Mesothelial cell of epicardium (in vitro differentiated cells): ENCODE measurements at places on chromosomes 4 and X. TPM values are rescaled to one million over a fixed set of nuclear protein-coding genes. Genes with fewer than 3 reads are reported as not detected.
A peak's percentile ranks its signal among the peaks of the same experiment; 100 is the strongest.

DNA sequence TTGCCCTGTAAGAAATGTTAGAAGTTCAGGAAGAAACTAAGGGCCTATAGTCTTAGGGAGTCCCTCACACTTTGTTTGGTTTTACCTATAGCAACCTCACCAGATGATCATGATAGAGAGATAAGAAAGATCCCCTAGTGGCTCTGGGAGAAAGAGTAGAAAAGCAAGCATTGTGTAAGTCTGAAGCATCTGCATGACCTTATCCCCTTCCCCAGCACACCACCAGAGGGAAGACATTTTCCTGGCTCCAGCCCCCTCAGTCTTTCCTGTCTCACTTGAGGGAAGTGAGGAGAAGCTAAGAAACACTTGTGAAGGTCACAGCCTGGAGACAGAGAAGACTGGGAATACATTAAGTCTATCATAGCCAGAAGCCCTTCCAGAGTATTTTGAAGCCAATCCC, 154.0 kb downstream of the EVC2 start:
- peaks cover 79% of the 10 kb centered on the region for H3K36me3 ChIP-seq
- H3K27me3 ChIP-seq: no peaks in the 10 kb centered on the region
- no peak overlapping the region for H3K27ac ChIP-seq

- peak overlapping the region; percentile 90 for H3K27ac ChIP-seq
- H3K4me1 ChIP-seq: peaks cover 9% of the 10 kb centered on the region
- DNase-seq: no peak
- H3K27me3 ChIP-seq: no peaks in the 10 kb centered on the region
Observed at GRCh38 chr4:164501074-164501473, 252.9 kb upstream of the SMIM31 start.

GRCh38 chrX:22922961-22923360, 76.8 kb upstream of the DDX53 start:
- H3K27me3 ChIP-seq: no peaks in the 10 kb centered on the region
- no peak overlapping the region for H3K27ac ChIP-seq
- DNase-seq: no peak
- H3K4me3 ChIP-seq: no peak overlapping the region
- no peaks in the 10 kb centered on the region for H3K36me3 ChIP-seq

DNA sequence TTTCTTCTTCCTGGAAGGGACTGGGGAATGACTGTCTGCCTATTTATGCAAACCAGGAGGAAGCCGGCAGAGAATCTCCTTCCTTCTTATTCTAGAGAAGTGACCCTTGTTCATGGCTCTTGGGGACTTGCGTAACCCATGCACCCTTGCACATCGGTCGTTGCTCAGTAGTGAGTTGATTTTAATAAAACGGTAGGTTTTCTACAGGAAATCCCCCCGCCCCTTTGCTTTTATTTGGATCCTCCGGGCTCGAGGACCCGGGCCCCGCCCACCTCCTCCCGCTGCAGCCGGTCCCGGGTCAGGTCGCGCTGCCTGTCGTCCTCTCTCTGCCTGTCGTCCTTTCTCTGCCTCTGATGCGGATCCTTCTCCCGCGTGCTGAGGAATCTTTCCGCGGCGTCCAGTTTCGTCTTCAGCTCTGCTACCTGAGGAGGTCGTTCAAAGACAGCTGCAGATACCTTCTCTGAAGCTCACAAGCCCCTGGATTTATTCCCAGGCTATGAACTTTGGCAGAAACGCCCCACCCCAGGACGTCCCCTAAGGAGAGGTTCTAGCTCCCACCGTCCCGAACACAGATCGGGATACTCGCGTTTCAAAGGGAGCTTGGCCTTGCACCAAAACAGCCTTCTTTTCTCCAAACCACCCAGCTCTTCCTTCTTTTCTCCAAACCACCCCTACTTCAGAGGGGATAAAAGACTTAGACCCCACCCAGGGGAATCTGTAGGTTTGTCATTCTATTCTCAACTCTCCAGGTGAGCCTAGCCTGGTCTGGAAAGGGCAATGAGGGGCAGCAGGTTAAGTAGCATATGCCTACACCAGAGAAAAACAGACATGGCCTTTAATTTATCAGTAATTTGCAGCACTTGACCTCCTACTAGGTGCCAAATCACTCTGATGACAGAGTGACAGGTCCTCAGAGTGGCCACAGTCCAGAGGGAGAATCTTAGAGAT, 7.0 kb downstream of the TNIP3 start:
- peak overlapping the region; percentile 76 for H3K4me3 ChIP-seq
- H3K36me3 ChIP-seq: no peaks in the 10 kb centered on the region
- H3K27me3 ChIP-seq: peaks cover 4% of the 10 kb centered on the region

DNA sequence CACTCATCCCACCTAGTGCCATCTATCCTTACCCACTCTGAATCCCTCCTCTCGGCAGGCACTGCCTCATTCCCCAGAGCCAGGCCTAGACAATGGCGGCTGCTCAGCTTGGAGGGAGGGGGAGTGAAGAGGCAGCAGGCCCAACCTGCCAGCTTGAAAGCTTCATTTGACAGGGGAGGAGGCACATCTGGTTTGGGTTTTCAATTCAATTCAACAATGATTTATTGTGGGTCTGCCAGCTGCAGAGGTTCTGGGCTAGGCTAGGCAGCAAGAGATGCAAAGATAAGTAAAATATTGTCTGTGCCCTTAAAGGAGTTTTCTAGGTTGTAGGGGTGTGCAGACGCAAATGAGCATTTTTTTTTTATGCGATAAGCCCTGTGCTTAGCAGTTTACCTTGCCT, 58.5 kb downstream of the RTL9 start:
- no peak for DNase-seq
- no peaks in the 10 kb centered on the region for H3K36me3 ChIP-seq
- no peaks in the 10 kb centered on the region for H3K27me3 ChIP-seq
- no peak overlapping the region for H3K4me3 ChIP-seq
- peaks cover 60% of the 10 kb centered on the region for H3K4me1 ChIP-seq
- H3K27ac ChIP-seq: no peak overlapping the region

- no peaks in the 10 kb centered on the region for H3K36me3 ChIP-seq
- H3K4me3 ChIP-seq: no peak overlapping the region
- H3K27me3 ChIP-seq: no peaks in the 10 kb centered on the region
- no peak for DNase-seq
- no peaks in the 10 kb centered on the region for H3K4me1 ChIP-seq
Observed at GRCh38 chr4:10063544-10064300, 42.4 kb upstream of the SLC2A9 start.

DNA sequence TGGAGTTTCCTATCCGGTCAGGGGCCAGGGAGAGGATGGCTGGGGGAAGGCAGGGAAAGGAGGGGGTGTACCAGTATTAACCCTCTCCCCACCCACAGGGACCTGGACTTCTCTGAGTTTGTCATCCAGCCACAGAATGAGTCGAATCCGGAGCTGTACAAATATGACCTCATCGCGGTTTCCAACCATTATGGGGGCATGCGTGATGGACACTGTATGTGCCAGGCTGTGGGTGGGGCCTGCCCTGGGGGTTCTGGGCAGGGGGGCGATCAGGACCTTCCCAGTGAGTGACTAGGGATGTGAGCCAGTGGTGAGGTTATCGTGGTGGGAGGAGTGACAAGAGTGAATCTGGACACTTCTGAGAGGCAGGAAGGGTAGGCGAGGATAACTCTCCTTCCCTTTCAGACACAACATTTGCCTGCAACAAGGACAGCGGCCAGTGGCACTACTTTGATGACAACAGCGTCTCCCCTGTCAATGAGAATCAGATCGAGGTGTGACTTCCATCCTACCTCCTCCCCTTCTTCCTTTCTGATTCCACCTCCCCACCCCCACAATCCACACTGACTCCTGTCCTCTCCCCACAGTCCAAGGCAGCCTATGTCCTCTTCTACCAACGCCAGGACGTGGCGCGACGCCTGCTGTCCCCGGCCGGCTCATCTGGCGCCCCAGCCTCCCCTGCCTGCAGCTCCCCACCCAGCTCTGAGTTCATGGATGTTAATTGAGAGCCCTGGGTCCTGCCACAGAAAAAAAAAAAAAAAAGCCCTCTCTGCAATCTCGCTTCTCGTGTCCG, 14.6 kb downstream of the USP11 start:
- no peak overlapping the region for H3K4me3 ChIP-seq
- H3K27me3 ChIP-seq: no peaks in the 10 kb centered on the region
- H3K36me3 ChIP-seq: peaks cover 45% of the 10 kb centered on the region
- no peak for DNase-seq
- peak overlapping the region; percentile 82 for H3K27ac ChIP-seq
- H3K4me1 ChIP-seq: peaks cover 2% of the 10 kb centered on the region

- H3K4me1 ChIP-seq: peaks cover 13% of the 10 kb centered on the region
- no peaks in the 10 kb centered on the region for H3K36me3 ChIP-seq
- DNase-seq: no peak
- H3K27me3 ChIP-seq: peaks cover 3% of the 10 kb centered on the region
Observed at GRCh38 chr4:15457406-15458201, 12.1 kb upstream of the CC2D2A start.

GRCh38 chr4:44861756-44862155, 135.4 kb upstream of the GNPDA2 start:
- no peaks in the 10 kb centered on the region for H3K36me3 ChIP-seq
- DNase-seq: no peak
- no peak overlapping the region for H3K27ac ChIP-seq
- H3K4me1 ChIP-seq: peaks cover 10% of the 10 kb centered on the region

The GRPEL1 gene
- total RNA-seq: 15.5 to 17.9 TPM (median 17.3 TPM) in 3 replicates

The CSN1S1 gene
- not detected in 3 replicates for total RNA-seq

The MGAT4D gene
- total RNA-seq: not detected in 3 replicates

The GPR50 gene
- 0.25 to 0.65 TPM (median 0.64 TPM) in 3 replicates for total RNA-seq
